ENCODE measurements at places on chromosomes 3 and 15.

GRCh38 chr3:144259267-144259666 is 287.6 kb downstream of the DIPK2A start:
- DNase-seq = no peak

GRCh38 chr3:85790445-85791030 is 831.7 kb downstream of the CADM2 start:
- DNase-seq = no peak

DNA sequence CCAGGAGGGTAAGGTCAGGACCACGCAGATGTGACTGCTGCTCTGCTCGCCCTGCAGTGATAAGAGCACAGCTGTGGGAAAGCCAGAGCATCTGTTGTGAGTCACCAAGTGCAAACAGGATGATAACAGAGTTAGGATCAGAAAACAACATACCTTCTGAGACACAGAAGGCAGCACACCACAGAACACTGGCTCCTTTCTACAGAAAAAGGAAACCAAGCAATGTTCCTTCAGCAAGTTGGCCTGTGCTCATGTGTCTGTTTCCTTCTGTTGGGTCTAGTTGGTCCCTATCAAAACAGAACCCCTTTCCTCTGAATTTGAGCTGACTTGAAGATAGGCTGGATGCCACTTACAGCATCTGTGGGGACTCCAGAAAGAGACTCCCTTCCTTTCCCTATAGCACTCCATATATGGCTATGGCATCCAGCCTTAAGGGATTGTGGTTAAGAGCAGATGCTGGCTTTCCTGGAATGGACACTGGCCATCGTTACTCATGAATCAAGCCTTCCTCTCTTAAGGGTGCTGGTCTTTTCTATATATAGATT is 440.7 kb upstream of the THBS1 start:
- no peak for DNase-seq

DNA sequence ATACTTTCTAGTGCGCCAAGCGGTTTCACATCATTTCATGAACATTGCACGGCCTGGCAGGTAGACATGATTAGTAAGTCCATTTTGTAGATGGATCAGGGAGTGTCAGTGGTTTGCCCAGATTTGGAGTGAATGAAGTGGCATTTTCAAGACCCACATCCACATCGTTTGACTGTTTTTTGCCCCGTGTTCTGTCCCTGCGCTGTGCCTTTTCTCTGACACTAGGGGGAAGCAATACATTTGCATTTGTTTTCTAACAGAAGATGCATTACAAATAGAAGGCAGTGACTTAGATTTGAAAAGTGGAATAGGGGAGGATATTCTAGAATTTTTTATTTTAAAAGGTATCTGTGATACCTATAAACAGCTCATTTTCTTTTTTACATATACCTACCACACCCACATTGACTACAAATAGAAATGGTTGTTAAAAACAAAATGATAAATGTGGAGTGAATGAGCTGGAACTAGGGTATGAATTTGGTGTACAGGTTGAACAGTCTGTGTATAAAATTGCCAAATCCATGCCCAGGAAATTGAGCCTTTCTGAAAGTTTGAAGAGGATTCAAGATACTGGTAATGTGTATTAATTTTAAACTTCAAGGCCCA is 98.0 kb downstream of the USP13 start:
- no peak for DNase-seq

DNA sequence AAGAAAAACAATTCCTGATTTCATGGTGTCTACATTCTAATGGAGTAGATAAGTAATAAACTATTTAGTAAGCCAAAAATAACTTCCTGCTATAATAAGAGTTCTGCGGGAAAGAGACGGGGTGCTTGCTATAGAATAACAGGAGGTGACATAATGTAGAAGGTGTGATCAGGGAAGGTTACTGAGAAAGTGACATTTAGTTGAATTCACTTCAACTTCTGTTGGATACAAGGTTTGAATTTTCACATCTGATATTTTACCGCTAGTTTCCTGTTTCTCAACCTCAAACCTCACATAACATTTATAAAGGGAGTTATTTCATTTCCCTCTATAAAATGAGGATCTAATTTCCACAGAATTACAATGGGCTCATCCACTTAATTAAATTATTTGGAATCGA is 102.3 kb upstream of the GBE1 start:
- DNase-seq = no peak

DNA sequence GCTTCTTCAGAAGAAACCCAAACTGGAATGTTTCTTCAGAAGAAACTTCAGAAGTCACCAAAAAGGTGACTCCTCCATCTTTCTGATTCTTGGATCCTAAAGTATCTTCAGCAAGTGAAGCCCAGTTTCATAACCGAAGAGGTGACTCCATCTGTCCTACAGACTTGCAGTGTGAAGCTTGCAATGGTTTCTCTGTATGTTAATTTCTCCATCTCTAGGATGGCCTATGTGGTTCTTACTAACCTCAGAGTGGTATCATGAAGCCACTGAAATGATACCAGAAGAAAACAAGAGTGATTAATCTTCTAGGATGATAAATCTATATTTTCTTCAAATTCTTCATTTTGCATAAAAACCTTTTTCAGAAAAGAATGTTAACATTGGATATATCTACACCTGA is 495 bp upstream of the AQP9 start:
- no peak for DNase-seq
